Cortex of kidney (tissue), 1 donor: ENCODE measurements at places on chromosomes 7 and 10.

GRCh38 chr10:47309408-47310089 lies 9.6 kb downstream of the GDF10 start:
- DNase-seq: no peak

GRCh38 chr7:7693881-7694280 lies 24.5 kb downstream of the RPA3 start:
- DNase-seq: no peak

GRCh38 chr7:101185258-101185839 lies 5.3 kb upstream of the NAT16 start:
- no peak for DNase-seq

DNA sequence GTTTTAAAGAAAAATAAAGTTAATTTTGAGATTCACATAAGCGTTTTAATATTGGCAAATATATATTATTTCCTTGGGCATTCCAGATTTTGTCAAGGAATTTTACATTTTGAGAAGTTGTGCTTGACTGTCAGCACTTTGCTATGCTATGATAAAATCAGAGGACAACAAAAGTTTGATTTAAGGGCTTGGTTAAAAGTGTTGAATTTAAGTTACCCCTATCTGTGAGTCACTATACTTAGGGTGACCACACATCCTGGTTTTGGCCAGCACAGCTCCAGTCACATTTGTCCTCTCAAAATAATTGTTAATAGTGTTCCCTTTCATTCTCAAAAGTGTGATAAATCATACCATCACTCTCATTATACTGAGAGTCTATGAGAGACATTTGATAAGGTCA lies 34.2 kb upstream of the ANK3 start:
- no peak for DNase-seq

- DNase-seq: no peak
These were observed 42.8 kb upstream of the SLC13A1 start for GRCh38 chr7:123242467-123243092.

DNA sequence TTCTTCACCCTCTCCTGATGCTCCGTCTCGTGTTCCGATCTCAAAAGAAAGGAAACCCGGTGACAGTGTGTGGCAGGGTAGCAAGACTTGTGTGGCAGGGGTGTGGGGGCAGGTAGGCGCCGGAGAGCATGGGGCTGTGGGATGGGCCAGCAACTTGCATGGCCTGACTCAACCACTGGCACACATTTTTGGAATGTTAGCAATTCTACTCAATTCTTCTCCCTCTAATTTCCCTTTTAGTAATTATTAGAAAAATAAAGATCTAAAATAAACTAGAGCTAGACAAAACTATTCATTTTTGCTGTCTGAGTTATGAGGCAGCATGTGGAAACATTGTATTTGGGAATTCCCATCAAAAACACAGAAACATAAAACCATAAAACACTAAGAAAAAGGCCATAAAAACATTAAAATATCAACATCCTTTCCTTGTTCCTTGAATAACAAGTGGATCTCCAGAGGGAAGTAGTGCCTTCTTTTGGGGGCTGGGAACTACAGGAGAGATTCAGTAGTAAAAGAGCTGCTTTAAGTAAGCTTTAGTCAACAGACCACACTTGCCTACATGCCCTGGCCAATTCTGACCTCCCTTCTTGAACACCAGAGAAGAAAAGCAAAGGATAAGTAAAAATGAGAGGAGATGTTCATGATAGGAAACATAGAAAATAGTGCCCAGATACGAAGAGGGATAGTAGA lies 21.8 kb downstream of the SEMA3C start:
- DNase-seq: no peak

GRCh38 chr7:78159545-78159944 lies 361.0 kb downstream of the PHTF2 start:
- DNase-seq: no peak

GRCh38 chr10:55449981-55450380 lies 649.0 kb upstream of the PCDH15 start:
- no peak for DNase-seq

- DNase-seq: no peak
These were observed 46.9 kb downstream of the EGFR start for GRCh38 chr7:55065511-55066229.

GRCh38 chr7:81500631-81501030 lies 269.2 kb downstream of the HGF start:
- DNase-seq: no peak

- no peak for DNase-seq
These were observed 137.8 kb downstream of the MAPK8 start for GRCh38 chr10:48444266-48444665.

DNA sequence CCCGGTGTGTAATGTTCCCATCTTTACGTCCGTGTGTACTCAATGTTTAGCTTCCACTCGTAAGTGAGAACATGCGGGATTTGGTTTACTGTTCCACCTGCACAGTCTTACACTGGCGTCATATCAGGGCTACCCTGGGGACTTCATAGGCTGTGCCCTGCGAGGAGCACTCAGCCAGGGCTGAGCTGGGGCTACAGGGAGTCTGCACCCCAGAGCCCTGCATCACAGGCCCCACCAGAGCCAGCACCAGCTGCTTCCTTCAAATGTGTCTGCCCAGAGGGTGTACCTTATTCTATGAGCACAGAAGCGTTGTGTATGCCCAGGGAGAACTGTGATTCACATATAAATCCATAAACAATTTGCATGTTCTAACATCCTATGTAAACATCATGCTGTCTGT lies 277.1 kb downstream of the TCERG1L start:
- DNase-seq: no peak

- DNase-seq: no peak
These were observed 81.3 kb upstream of the KCNMA1 start for GRCh38 chr10:77718957-77719356.

- DNase-seq: no peak
These were observed 42.4 kb upstream of the ZMYND11 start for GRCh38 chr10:92846-93245.

DNA sequence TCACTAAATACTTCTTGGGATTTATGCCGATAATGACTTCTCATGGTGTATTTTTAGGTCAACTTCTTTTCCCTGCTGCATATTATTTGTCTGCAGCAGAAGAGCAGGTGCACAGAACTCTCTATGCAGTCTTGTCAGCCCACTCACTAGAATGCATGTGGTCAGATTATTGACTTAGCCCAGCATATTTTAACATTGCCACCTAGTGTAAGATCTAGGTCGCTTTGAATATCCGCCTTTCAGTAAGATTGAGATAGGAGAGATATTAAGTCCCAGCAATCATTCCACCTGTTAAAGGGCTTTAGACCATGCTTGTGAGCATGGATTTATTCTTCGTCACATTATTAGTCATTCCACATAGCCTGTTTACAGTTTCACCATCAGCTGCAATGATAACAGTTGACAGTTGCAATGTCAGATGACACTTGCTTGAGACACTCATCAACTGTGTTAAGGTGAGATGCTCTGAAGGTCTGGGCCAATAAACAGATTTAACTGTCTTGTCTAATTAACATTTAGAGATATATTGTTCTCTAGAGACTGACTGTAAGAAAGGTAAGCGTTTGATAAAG lies 491.7 kb downstream of the ARL4A start:
- no peak for DNase-seq

DNA sequence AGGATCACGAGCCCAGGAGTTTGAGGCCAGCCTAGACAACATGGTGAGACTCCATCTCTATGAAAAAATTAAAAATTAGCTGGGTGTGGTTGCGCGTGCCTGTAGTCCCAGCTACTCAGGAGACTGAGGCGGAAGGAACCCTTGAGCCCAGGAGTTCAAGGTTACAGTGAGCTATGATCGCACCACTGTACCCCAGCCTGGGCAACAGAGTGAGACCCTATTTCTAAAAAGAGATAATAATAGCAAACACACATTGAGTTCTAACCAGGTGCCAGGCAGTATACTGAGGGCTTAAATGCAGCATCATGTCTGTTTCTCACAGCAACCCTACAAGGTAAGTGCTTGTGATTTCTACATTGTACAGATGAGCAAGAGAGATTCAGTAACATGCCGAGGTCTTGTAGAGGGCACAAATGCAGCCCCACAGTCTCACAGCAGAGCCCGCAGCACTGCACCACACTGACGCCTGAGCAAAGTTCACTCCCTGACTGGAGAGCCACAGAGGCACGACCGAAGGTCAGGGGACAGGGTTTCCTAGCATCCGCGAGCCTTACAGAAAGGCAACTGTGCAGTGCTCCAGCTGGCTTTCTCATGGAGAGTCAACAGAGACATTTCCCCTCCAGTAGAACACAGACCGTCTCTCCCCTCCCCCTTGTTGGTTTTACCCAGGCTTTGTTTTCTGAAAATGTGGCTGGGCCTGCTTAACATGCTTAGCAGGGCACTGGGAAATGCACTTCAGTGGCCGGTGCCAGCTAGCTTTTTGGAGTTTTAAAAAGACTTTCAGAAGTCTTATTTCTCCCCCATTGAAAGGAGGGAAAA lies 36.5 kb downstream of the PDSS1 start:
- DNase-seq: no peak

DNA sequence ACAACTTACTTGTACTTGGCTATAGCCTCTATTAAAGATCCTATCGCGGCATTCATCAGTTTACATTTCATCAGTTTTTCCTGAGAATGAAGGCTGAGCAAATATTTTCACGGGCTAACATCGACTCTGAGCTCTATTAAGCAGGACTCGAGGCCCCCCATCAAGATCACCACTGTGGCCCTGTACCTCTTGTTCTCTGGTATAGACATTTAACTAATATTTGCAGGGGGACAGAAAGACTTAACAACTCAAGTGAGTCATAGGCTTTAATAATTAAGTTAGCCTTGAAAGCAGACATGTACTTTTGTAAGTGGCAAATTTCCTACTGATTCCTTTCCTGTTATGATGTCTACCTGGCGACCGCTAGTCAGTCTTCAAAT lies 45.4 kb downstream of the DOCK4 start:
- DNase-seq: no peak

GRCh38 chr7:132328047-132328620 lies 248.1 kb downstream of the PLXNA4 start:
- no peak for DNase-seq

GRCh38 chr10:109773288-109774120 lies 149.8 kb downstream of the XPNPEP1 start:
- DNase-seq: no peak

- DNase-seq: no peak
These were observed 75.3 kb downstream of the GAD2 start for GRCh38 chr10:26291721-26292480.

GRCh38 chr10:6382081-6382480 lies 179.3 kb downstream of the PFKFB3 start:
- DNase-seq: no peak

DNA sequence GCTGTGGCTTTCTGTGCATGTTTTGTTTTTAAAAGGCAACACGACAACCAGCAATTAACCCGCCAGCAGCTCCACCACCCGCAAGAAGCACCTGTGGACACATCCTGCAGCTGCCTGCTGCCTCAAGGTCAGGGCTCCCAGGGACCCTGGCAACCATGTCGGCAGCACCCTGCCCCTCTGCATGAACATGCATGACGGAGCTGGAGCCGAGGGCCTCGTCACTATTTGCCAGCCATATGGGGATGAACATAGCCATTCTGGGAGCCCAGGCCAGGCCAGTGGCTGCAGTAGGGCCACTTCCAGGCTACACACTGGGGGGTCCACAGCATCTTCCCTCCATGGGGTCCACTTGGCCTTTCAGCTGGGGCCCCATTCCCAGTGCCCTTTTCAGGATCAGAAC lies 52.9 kb downstream of the CAMK2B start:
- DNase-seq: no peak

GRCh38 chr7:69922026-69922803 lies 323.9 kb downstream of the AUTS2 start:
- DNase-seq: no peak

- no peak for DNase-seq
These were observed 67.8 kb downstream of the TAF3 start for GRCh38 chr10:7886056-7886455.

- no peak for DNase-seq
These were observed 59.8 kb downstream of the ITIH5 start for GRCh38 chr10:7606951-7607404.

DNA sequence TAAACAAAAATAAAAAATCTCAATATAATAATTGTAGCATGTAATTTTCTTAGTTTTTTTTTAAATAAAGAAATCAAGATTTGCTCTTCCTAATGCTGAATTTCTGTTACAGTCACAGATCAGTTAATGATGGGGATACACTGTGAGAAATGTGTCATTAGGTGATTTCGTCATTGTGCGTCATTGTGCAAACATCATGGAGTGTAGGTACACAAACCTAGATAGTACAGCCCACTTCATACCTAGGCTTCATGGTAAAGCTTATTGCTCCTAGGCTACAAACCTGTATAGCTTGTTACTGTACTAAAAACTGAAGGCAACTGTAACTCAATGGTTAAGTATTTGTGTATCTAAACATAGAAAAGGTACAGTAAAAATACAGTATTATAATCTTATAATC lies 74.4 kb upstream of the LSM8 start:
- DNase-seq: no peak

- DNase-seq: no peak
These were observed 22.2 kb downstream of the TSPAN15 start for GRCh38 chr10:69473304-69473990.

DNA sequence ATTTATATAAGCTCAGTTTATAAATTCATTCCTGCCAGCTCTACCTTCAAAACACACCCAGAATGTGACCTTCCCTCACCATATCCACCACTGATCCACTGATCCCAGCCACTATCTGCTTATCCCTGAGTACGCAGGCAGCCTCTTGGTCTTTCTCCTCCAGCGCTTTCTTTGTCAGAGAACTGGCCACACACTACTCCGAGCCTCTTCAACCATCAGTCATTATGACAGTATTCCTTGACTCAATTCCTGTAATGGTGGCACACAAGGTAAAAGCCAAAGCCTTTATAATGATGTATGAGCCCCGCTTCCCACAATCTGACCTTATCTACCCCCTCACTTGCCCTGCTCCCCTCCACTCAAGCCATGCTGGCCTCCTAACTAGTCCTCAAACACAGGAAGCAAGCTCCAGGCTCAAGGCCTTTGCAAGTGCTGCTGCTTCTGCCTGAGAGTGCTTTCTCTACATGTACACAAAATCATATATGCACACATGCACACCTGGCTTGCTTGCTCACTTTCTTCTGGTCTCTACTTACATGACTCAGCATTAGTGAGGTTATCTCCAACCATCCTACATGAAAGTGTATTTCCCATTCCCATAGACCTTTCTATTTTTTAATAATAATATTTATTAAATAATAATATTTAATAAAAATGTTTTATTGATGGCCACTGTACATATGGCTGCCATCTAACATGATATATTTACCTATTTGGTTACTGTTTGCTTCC lies 150.4 kb upstream of the FEZF1 start:
- DNase-seq: no peak
